ENCODE measurements at places on chromosomes 4 and X.

GRCh38 chrX:3141031-3141430 is 99.8 kb downstream of the ARSF start:
- DNase-seq: no peak

GRCh38 chrX:17767734-17768133 is 30.4 kb downstream of the SCML1 start:
- DNase-seq: no peak

- no peak for DNase-seq
Observed at GRCh38 chrX:14584548-14584947, 55.2 kb downstream of the GLRA2 start.

DNA sequence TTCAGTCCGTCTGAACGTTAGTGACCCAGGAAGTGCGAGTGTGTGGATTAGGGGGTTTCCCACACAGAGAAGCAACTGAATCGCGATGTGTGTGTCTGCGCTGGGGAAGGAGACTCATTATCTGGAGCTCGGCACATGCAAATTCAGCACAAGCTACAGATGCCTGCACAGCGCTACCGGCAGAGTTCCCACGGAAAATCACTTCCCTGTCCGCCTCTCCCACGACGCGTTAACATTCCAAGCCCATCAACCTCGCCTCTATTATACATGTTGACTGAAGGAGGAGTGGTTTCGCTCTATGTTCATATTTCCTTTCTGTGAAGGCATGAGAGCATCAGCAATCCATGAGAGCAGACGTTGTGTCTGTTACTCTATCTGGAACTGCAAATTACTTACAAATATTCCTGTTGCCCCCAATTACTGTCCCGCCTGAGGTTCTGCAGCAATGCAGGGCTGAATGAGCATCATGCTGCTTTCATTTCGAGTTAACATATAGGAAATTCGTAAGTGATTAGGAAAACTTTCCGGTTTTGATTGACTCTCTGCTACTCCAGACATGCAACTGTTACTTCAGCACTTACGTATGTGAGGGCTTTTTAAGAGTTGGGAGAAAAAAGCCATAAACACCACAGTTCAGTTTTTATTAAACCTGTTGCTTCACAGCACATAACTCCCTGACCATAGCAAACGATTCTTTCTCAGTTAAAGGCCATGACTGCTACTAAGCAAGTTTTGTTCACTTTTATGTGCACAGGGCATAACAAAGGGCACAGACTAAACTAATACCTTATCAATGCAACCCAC is 15.0 kb upstream of the MTNR1A start:
- peak; percentile 43 for DNase-seq
